ENCODE measurements at places on chromosomes 11 and 22. TPM values are rescaled to one million over a fixed set of nuclear protein-coding genes. Genes with fewer than 3 reads are reported as not detected.

GRCh38 chr11:21398195-21398594, 728.8 kb downstream of the NELL1 start:
- no peak for DNase-seq

GRCh38 chr11:24373516-24373915, 123.3 kb upstream of the LUZP2 start:
- no peak for DNase-seq

DNA sequence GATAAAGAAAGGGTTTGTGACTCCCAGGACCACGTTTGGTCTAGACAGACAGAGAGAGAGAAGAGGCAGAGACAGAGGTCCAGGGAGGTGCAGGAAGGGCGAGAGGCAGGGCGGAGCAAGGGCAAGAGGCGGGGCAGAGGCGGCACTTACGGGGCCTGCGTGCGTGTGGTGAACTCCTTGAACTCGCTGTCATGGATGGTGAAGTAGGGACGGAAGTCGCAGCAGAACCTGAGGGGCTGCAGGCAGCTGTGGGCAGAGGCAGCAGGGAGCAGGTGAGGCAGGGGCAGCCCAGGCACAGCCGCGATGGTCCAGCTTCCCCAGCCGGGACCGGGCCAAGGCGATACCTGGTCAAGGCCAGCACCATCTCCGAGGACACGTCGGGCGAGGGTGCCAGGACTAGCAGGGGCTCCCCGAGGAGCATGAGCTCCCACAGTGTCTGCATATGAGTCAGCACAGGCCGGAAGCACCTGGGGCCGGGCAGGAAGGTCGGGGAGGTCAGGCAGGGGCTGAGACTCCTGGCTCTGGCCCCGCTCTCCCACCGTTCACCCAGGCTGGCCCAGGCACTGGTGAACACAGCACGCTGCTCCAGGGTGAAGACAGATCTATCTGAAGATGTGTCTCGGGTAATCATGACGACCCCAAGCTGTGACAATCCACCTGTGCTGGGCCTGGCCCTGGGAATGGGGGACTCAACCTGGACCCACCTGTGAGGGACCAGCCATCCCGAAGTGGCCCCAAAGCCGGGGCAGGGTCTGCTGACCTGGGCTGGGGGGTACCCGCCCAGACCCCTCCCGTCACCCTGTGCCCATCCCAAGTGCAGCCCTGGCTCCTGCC, 7.2 kb upstream of the PLXNB2 start:
- DNase-seq: no peak

Gene RAB38
- 2.7 TPM for total RNA-seq

Gene OR5AK2
- total RNA-seq: not detected

Gene LARGE1
- total RNA-seq: 15.4 TPM

Gene SAA4
- not detected for total RNA-seq
